Stimulated activated CD4-positive, alpha-beta T cell treated with anti-CD3 and anti-CD28 coated beads, TNF-alpha, amount 100 ng/mL, for 1 hour (primary cell): ENCODE measurements at places on chromosomes 4 and X.

DNA sequence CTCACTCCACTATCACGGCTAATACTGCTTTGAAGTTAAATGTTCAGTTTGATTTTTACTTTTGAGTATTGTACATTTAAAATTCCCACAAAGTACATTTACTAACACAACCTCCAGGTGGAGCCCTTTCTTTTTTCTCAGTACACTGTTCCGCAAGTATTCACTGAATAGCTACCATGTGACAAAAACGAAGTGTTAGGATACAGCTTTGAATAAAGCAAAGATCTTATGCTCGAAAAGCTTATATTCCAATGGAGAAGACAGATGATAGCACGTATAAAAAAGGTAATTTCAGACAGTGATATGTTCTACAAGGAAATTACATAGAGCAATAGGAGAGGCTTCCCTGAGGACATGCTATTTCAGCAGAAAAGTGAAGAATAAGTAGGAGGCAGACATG, 60.7 kb upstream of the ABCG2 start:
- no peak for DNase-seq

GRCh38 chr4:122152711-122153226, 638 bp downstream of the BLTP1 start:
- no peak for DNase-seq

GRCh38 chr4:120893314-120893713, 29.2 kb downstream of the PRDM5 start:
- DNase-seq, result no peak

DNA sequence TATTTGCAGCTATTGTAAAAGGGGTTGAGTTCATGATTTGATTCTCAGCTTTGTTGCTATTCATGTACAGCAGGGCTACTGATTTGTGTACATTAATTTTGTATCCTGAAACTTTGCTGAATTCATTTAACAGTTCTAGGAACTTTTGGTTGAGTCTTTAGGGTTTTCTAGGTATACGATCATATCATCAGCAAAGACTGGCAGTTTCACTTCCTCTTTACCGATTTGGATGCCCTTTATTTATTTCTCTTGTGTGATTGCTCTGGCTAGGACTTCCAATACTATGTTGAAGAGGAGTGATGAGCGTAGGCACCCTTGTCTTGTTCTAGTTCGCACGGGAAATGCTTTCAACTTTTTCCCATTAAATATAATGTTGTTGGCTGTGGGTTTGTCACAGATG, 48.1 kb downstream of the NPY1R start:
- DNase-seq, result no peak

DNA sequence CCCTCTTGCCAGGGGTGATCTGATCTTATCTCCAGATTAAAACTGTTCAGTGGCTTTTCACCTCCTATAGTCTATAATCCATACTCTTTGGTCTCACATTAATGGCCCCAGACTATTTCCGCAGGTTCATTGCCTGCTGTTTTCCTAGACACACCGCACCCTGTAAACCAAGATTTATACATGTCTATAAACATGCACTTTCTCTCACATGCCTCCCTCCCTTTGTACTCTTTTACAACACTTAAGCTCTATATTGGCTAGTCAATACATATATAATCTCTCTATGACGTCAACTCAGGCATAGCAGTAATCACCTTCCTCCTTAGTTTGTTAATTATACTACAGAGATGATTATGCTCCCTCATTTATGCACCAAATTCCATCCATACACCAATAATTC, 170.9 kb upstream of the NAP1L5 start:
- no peak for DNase-seq

DNA sequence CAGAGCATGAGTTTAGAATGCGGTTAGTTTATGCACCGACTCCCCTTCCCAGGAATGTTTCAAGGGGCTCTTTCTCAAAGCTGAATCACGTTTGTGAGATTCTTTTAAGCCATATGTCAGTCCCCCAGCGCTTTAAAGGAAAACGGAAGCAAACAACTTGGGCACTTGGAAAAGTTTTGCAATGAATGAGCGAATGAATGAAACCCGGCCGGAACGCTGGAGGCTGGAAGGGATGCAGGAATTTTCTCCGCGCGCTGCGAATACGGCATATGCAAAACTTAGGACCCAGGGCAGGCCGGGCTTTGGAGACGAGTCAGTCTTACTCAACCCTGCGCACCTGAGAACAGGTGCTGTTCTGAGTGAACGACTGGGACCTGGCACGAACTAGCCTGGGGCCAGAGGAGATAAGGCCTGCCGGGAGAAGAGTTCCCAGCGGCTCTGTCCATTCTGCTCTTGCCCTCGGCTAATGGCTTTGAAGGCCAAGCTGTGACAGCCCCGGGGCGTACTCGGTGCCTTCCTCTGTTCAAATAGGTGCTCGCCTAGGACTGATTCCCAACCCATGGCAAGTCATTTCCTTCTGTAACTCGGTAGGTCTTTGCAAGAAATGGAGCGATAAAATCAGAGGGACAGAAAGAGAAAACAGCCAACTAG, 743 bp upstream of the NRK start:
- DNase-seq, result no peak

- DNase-seq, result no peak
Measured at GRCh38 chr4:42454755-42455420, 57.6 kb downstream of the SHISA3 start.

GRCh38 chr4:12360391-12360790, 931.7 kb upstream of the HS3ST1 start:
- DNase-seq, result no peak

DNA sequence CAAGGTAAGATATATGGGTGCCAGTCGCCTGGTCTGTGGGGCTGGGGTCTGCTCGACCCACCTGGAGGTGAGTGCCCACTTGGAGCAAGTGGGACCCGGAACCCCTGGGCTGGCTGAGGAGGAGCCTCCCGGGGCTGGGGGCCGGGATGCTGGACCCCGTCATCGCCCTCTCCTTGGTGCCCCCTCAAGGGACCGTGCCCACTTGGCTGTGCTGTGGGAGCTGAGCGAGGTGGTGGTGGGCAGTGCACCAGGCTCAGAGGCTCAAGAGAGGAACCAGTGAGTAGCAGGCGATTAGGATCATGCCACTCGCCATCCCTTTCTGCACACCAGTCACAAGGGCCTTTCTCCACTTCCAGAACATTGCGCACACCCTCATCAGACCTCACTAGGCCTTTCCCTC, 203.8 kb upstream of the PSAPL1 start:
- DNase-seq, result no peak
